ENCODE measurements at places on chromosomes 13 and 19.

DNA sequence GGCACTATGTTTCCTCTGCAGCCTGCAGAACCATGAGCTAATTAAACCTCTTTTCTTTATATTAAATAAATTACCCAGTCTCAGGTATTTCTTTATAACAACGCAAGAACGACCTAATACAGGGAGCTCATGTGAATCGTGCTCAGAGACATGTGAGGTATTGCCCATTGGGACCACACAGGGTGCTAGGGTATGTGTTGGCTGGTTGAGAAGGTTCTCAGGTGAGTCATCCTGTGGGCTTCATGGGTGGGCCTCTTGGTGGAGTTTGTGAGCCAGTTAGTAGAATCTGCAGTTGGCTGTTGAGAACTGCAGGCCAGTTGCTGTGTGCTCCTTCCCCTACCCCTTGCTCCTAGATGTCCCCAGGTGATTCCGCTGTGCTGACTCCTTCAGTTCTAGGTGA is 163.0 kb downstream of the HS6ST3 start:
- DNase-seq: no peak

- DNase-seq: no peak
Measured at GRCh38 chr13:30705680-30706079, 29.7 kb upstream of the ALOX5AP start.

- no peak for DNase-seq
Measured at GRCh38 chr19:15374796-15375440, 4.7 kb downstream of the AKAP8 start.

DNA sequence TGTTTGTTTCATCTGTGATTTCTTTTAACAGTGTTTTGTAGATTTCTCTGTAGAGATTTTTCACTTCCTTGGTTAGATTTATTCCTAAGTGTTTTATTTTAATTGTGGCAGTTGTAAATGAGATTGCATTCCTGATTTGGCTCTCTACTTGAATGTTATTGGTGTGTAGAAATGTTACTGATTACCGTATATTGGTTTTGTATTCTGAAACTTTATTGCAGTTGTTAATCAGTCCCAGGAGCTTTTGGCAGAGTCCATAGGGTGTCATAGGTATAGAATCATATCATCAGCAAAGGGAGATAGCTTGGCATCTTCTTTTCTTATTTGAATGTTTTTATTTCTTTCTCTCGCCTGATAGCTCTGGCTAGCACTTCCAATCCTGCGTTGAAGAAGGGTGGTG is 1386.7 kb downstream of the SLITRK5 start:
- DNase-seq: no peak

DNA sequence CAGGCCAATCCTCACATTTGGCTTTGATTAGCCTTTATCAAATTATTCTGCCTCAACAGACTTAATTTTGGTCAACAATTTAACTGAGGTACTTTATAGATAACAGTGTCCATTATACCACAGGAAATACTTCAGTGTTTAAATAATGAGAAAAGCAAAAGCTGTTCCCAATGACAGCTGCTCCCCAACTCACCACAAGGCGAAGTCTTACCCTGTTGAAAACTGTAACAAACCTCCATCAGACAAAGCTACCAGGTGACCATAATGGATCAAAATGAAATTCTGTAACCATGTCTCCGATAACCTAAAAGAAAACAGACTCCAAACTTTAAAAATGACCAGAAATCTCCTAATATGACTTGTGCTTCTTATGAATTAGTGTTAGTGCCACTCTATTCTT is 50.3 kb downstream of the ZNF44 start:
- no peak for DNase-seq

GRCh38 chr13:28110414-28110813 is 10.0 kb upstream of the FLT3 start:
- no peak for DNase-seq

GRCh38 chr13:31168166-31168565 is 6.5 kb upstream of the HSPH1 start:
- no peak for DNase-seq

GRCh38 chr19:18385675-18386542 is at the start of gene GDF15:
TSS of gene GDF15 (plus strand) at chr19:18386158. CDS start at chr19:18386190, 32 bp downstream.
- no peak for DNase-seq

- no peak for DNase-seq
Measured at GRCh38 chr13:97261254-97262005, 39.3 kb downstream of the MBNL2 start.

- no peak for DNase-seq
Measured at GRCh38 chr19:12687496-12688196, at the start of gene GNG14. TSS of gene GNG14 (plus strand) at chr19:12687998. CDS start at chr19:12688049, 51 bp downstream.

DNA sequence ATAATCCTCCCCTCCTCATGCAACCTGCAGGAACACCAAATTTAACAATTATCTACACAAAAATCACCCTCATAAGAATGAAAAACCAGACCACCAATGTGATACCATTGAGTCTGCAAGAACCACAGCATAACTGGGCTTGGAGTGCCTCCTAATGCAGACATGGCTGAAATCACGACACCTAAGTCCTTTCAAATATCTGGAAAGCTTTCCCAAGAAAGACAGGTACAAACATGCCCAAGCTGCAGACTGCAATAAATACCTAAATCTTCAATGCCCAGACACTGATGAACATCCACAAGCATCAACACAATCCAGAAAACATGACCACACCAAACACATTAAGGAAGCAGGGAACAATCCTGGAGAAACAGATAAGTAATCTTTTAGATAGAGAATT is 417.1 kb downstream of the LMO7 start:
- DNase-seq: no peak

GRCh38 chr19:8680676-8681344 is 17.8 kb downstream of the ACTL9 start:
- no peak for DNase-seq

DNA sequence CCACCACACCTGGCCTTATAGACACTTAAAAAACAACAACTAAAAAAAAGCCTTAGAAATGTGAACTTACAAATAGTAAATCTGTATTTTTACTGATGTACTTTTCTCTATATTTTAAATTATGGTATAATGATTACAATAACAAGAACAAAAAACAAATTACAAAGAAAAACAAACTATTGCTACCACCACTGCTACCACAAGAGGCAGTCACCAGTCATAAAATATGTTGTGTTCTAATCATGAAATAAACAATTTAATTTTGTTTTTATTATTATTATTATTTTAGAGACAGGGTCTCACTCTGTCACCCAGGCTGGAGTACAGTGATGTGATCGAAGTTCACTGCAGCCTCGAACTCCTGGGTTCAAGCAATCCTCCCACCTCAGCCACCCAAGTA is 72.2 kb downstream of the DIAPH3 start:
- no peak for DNase-seq

- DNase-seq: no peak
Measured at GRCh38 chr13:50227361-50227760, 212.1 kb downstream of the KCNRG start.

DNA sequence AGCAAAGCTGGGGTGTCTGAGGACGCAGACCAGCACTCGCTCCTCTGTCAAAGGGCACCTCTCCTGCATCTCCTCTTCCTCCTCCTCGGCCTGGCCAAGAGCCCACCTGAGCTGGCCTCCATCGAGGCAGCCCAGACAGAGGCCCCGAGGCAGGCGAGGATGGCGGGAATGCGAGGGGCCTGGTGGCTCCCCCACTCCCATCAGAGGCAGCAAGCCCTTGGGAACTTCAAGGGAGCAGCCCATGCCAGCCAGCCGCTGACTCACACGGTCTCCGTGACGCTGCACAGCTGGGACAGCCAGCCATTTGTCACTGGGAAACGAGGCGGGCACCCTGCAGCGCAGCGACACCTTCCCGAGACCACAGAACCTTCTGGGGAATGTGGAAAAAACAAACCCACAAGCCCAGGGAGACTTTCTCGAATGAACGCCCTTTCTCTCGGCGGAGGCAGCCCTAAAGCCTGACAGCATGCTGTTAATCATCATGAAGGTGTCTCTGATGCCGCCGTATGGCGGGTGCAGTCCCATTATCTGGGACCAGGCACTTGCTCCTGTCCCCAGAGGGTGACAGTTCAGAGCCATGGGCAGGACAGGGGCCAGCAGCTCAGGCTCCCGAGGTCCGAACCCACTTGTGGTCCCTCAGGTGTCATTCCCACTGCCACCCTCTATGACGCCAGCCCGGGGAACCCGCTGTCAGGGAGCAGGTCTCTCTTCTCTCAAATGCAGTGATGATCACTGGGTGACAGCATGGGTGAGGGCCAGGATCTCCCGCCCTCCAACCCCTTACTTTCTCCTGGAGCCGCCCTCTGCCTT is 53.0 kb downstream of the PEPD start:
- no peak for DNase-seq

GRCh38 chr13:59771272-59771671 is 392.5 kb downstream of the DIAPH3 start:
- DNase-seq: no peak

- DNase-seq: no peak
Measured at GRCh38 chr19:11964496-11964857, 363 bp upstream of the ZNF763 start.

- DNase-seq: no peak
Measured at GRCh38 chr19:9043524-9043923, 33.3 kb upstream of the MUC16 start.

DNA sequence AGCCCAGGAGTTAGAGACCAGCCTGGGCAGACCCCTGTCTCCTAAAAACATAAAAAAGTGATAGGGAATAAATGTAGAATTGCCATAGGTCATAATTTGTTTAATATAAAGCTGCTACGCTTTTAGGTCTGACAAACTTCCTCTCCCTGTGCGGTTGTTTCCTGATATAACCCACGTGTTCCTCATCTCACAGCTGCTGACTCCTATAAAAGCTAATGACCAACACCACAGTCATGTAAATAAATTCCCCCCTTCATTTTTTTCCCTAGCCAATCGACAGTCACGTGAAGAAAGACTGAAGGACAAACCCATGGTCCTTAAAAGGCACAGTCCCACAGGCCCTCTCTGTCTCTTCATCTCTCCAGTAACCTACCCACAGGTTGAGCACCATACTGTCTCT is 27.5 kb downstream of the ZNF266 start:
- no peak for DNase-seq

DNA sequence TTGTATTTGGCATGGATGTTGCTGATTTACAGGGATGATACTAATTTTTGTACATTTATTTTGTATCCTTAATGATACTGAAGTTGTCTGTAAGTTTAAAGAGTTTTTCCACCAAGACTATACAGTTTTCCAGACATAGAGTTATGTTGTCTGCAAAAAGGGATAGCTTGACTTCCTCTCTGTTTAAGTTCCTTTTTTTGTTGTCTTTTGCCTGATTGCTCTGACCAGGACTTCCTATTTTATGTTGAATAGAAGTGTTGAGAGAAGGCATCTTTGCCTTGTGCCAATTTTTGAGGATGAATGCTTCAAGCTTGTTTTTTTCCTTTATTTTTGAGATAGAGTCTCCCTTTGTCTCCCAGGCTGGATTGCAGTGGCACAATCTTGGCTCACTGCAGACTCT is 36.8 kb upstream of the ZNF681 start:
- DNase-seq: no peak

DNA sequence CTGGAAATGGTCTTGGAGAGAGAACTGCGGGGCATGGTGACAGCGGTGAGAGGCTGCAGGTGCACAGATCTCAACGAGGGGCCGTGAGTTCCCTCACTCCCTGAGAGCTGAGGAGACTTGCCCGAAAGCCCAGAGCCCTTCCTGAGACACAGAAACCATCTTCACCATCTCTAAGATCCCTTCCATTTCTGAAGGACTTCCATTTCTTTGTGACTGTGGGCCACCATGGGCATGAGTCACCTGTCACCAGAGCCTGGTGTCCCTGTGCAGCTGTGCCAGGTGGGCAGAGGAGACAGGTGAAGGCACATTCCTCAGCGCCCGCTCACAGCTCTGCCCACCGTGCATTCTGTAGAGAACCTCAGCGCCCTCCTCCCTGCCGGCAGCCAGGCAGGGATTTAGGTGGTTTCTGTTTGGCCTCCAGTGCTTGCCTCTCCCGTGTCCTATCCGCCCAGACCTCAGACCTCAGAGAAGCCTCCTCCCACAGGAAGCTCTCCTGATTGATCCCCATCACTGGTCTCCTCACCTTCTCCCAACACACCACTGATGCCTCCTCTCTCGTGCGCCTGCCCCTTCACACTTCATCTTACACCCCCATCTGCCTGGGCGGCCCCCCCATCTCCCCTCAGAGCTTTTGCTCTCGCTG is 24.2 kb downstream of the SH3GL1 start:
- DNase-seq: no peak

- no peak for DNase-seq
Measured at GRCh38 chr13:90801621-90802020, 545.9 kb upstream of the MIR17HG start.

DNA sequence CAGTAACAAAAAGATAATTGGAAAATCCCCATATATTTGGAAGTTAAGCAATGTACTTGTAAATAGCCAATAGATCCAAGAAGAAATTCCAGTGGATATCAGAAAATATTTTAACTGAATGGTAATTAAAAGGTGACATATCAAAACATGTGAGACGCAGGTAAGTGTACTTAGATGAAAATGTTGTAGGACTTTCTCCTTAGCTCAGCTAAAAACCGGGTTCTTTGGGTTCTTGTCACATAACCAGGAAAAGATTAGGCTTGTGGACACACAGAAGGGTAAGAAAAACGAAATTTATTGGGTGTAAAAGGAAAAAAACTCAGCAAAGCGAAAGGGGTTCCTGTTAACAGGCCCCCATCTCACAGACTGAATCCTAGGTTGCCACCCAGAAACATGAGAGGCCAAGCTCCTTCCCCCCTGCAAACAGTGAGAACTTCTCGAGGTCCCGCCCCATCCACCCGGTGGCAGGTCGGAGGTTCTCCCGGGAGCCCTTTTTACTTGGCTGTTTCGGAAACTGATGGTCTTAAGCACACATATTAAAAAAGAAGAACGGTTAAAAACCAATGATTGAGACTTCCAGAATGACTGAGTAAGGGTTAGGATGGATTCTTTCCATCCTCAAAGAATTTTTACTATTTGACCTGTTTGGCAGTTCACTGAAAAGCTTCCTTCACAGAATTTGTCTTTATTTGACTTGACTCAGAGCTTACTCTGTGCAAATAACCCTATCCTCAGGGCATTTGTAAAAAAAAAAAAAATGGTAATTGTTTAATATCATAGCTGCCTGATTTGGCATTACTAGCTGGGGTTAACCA is 3.1 kb upstream of the CCDC70 start:
- no peak for DNase-seq

GRCh38 chr19:38736413-38737280 is 7.6 kb downstream of the CAPN12 start:
- DNase-seq: no peak

- DNase-seq: no peak
Measured at GRCh38 chr19:1248786-1249297, 459 bp downstream of the MIDN start.

DNA sequence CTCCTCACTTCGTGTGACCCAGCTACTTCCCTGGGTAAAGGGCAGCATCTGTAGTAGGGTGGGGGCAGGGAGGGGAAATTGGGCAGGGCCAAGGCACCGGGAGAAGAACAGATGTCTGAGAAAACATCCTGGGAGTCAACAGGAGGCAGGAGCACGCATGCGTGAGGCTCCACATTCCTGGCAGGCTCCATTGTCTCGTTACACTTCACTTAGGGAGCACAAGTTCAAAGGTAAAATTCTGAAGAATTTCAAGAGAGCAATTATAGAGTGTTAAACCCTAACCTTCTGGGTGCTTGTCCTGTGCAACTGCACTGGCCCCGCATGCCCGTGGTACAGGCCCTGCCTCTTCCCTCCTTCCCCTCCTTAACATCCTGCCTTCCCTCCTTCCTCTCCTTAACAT is 79.6 kb upstream of the POMP start:
- no peak for DNase-seq

- no peak for DNase-seq
Measured at GRCh38 chr19:6161271-6161850, 25.9 kb downstream of the ACSBG2 start.

GRCh38 chr19:1884719-1885334 is 469 bp downstream of the ABHD17A start:
- DNase-seq: no peak

GRCh38 chr13:79423801-79424642 is 18.0 kb upstream of the RBM26 start:
- DNase-seq: no peak

Measured in esophagus squamous epithelium (tissue), 5 donors.